Hindlimb muscle (tissue), 1 donor: ENCODE measurements at places on chromosomes 4 and X. TPM values are rescaled to one million over a fixed set of nuclear protein-coding genes. Genes with fewer than 3 reads are reported as not detected.

SHISA3 gene
- polyA plus RNA-seq: 7.2 TPM

ERVMER34-1 gene
- 0.52 TPM for polyA plus RNA-seq

MAOA gene
- polyA plus RNA-seq: 0.58 TPM

ART3 gene
- 36.1 TPM for polyA plus RNA-seq

HELT gene
- polyA plus RNA-seq: not detected

KLF8 gene
- polyA plus RNA-seq: 6.5 TPM

AKAP4 gene
- polyA plus RNA-seq: 1.0 TPM

GPR119 gene
- polyA plus RNA-seq: not detected

DNA sequence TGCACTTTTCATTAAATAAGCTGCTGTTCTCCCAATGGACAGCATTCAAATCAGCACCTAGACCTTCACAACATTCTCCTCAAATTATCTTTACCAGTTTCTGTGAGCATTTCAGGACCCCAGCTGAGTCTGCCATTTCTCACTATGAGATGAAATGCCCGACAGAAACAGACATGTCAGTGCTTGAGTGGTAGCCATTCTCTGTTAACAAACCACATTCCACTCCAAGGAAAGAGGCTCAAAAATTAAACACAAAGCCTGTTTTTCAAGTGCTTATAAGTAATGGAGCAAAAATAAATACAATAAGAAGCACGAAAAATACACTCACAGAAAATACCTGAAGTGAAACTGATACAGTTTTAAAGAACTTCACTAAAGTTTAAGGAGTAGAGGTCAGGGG, 320.2 kb upstream of the PRPS2 start:
- no peak for DNase-seq

DNA sequence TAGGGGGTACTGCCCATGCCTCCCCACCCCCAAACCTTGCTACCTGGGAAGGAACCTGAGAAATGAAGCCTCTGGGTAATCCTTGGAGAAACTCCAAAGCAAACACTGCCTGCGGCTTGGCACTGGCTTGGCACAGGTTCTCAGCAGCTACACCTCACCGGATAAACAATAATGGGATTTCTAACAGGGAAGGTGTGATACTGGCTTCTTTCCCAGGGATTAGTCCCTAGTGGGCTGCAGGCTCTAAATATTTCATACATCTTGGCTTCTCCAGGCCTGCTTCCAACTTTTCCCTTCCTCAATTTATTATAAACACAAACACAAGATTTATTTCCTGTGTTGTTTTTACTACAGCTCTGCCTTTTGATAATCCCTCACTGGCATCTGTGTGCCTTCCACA, 12.5 kb downstream of the SEC24D start:
- DNase-seq: no peak

- DNase-seq: no peak
Measured at GRCh38 chr4:177419434-177419833, 22.8 kb downstream of the AGA start.
